ENCODE measurements at places on chromosomes 12 and 14. TPM values are rescaled to one million over a fixed set of nuclear protein-coding genes. Genes with fewer than 3 reads are reported as not detected.
A peak's percentile ranks its signal among the peaks of the same experiment; 100 is the strongest.

Gene USP44
- total RNA-seq, result 1.6 TPM

GRCh38 chr14:59103396-59103795 is 85.1 kb upstream of the DAAM1 start:
- no peak for DNase-seq
- no peaks in the 10 kb centered on the region for H3K4me1 ChIP-seq
- H3K27ac ChIP-seq, result no peak overlapping the region
- H3K27me3 ChIP-seq, result no peaks in the 10 kb centered on the region
- H3K4me3 ChIP-seq, result no peak overlapping the region

DNA sequence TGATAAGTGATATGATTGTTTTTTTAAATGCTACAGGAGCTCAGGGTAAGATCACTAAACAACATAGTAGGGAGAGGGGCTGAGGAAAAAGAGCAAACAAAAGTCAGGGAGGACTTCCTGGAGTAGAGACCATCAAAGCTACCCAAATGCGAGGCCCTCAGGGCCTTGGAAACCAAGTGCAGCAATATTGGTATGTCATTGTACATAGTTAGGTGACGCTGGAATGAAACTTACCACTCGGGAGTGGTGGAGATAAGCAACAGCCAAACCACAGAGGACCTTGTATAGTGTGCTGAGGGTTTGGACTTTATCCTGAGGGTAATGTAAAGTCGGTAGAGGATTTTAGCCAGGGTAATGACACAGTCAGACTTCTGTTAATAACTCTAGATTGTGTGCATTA is 13.8 kb downstream of the KITLG start:
- no peak overlapping the region for H3K4me3 ChIP-seq
- H3K36me3 ChIP-seq, result no peaks in the 10 kb centered on the region
- no peaks in the 10 kb centered on the region for H3K27me3 ChIP-seq
- no peaks in the 10 kb centered on the region for H3K4me1 ChIP-seq
- H3K27ac ChIP-seq, result no peak overlapping the region

- peak; percentile 84 for DNase-seq
- peak within 1 kb of the TSS; percentile 75 for H3K4me3 ChIP-seq
- no peaks in the 10 kb centered on the region for H3K36me3 ChIP-seq
Measured at GRCh38 chr14:55129086-55129427, at the start of gene LGALS3. Gene LGALS3 (plus strand): TSS chr14:55129252. CDS start chr14:55137374, 8,122 bp downstream.

DNA sequence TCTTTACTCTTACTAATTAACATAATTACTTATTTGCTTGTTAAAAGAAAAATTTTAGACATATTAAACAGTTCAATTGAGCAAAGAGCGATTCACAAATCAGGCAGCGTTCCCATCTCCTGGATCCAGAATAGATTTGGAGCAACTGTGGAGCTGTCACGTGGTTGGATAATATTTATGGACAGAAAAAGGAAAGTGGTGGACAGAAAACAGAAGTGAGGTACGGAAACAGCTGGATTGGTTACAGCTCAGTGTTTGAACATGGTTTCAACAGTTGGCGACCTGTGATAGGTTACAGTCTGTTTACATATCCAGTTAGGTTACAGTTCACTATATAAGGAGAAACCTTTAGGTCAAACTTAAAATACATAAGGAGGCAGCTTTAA is 19.7 kb upstream of the FAM234B start:
- no peak overlapping the region for H3K4me3 ChIP-seq
- H3K27me3 ChIP-seq, result no peaks in the 10 kb centered on the region
- no peak for DNase-seq

- H3K4me1 ChIP-seq, result peaks cover 7% of the 10 kb centered on the region
- no peak for DNase-seq
- no peaks in the 10 kb centered on the region for H3K36me3 ChIP-seq
- no peak overlapping the region for H3K4me3 ChIP-seq
- H3K27me3 ChIP-seq, result no peaks in the 10 kb centered on the region
Measured at GRCh38 chr14:77100961-77101360, 2.9 kb downstream of the CIPC start.

GRCh38 chr14:101715210-101716076 is 46.1 kb upstream of the PPP2R5C start:
- no peaks in the 10 kb centered on the region for H3K4me1 ChIP-seq
- no peaks in the 10 kb centered on the region for H3K36me3 ChIP-seq
- DNase-seq, result no peak
- no peak overlapping the region for H3K27ac ChIP-seq
- no peak overlapping the region for H3K4me3 ChIP-seq
